ENCODE measurements at places on chromosomes 12 and 14. TPM values are rescaled to one million over a fixed set of nuclear protein-coding genes. Genes with fewer than 3 reads are reported as not detected.

GRCh38 chr14:37179896-37180502 lies 7.6 kb upstream of the SLC25A21 start:
- no peaks in the 10 kb centered on the region for H3K27me3 ChIP-seq
- no peaks in the 10 kb centered on the region for H3K4me1 ChIP-seq
- H3K27ac ChIP-seq, result no peak overlapping the region

GRCh38 chr14:70771781-70772212 lies 37.5 kb downstream of the MAP3K9 start:
- no peaks in the 10 kb centered on the region for H3K27me3 ChIP-seq
- no peak overlapping the region for H3K4me3 ChIP-seq
- no peaks in the 10 kb centered on the region for H3K4me1 ChIP-seq
- no peak overlapping the region for H3K27ac ChIP-seq
- H3K36me3 ChIP-seq, result no peaks in the 10 kb centered on the region

GRCh38 chr12:48037267-48037915 lies 33.1 kb upstream of the COL2A1 start:
- no peaks in the 10 kb centered on the region for H3K4me1 ChIP-seq
- no peaks in the 10 kb centered on the region for H3K36me3 ChIP-seq
- H3K27ac ChIP-seq, result no peak overlapping the region
- H3K27me3 ChIP-seq, result no peaks in the 10 kb centered on the region
- peak; percentile 11 for DNase-seq
- H3K4me3 ChIP-seq, result no peak overlapping the region

DNA sequence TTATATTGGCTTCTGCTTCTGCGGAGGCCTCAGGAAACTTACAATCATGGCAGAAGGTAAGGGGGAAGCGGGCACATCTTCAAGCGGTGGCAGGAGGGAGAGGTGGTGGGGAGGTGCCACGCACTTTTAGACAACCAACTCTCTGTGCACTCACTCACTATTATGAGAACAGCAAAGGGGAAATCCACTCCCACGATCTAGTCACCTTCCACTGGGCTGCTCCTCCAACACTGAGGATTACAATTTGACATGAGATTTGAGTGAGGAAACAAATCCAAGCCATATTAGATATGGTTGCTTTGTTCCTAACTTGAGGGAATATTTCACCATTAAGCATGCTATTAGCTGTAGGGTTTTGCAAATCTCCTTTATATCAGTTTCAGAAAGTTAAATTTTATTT lies 80.3 kb downstream of the UNC79 start:
- DNase-seq, result no peak
- no peak overlapping the region for H3K27ac ChIP-seq
- no peak overlapping the region for H3K4me3 ChIP-seq
- H3K27me3 ChIP-seq, result no peaks in the 10 kb centered on the region
- no peaks in the 10 kb centered on the region for H3K36me3 ChIP-seq
- no peaks in the 10 kb centered on the region for H3K4me1 ChIP-seq

DNA sequence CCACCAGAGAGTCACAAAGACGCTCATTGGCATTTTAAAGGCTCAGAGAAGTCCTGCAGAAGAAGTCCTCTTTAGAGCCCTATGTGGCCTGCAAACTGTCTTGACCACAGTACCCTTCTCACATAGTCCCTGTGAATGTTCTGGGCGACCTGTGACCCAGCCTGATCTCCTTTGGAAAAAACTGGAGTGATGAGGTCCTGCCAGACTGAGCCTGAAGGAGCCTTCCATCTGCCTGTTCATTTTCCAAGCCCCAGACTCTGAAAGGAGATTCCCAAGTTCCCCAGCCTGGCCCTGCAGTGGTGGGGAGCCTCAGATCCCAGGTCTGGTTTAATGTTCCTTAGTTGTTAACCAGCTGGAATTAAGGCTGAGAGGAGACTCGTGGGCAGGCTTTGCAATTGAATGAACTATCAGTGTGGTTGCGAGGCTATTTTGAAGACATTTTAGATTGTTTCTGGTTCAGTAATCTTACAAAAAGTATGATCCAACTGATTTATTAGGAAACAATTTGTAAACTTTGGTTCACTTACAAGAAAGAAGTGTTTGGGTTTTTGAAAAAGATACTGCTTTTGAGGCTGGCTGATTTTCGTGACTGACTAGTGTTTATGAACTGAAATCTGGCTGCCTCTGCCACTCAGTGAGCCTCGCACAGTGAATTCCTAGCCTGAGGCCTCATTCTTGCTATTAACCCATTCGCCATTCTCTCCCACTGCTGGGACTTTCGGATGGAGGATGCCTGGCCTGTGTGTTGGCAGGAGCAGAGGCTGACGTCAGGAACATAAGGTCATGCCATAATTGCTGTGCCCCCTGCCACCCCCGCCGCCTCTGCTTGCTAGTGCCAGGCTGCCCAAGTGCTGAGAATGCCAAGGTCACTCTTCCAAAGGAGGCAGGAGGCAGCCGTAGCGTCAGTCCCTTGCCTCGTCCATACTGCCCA lies 249.0 kb downstream of the CACNA1C start:
- H3K27ac ChIP-seq, result no peak overlapping the region
- H3K27me3 ChIP-seq, result no peaks in the 10 kb centered on the region
- H3K4me3 ChIP-seq, result no peak overlapping the region
- H3K4me1 ChIP-seq, result peaks cover 17% of the 10 kb centered on the region
- H3K36me3 ChIP-seq, result no peaks in the 10 kb centered on the region

GRCh38 chr14:22097586-22098292 lies 424.1 kb upstream of the OR4E1 start:
- no peak for DNase-seq
- no peak overlapping the region for H3K27ac ChIP-seq
- no peaks in the 10 kb centered on the region for H3K27me3 ChIP-seq
- peaks cover 4% of the 10 kb centered on the region for H3K4me1 ChIP-seq
- H3K36me3 ChIP-seq, result no peaks in the 10 kb centered on the region

DNA sequence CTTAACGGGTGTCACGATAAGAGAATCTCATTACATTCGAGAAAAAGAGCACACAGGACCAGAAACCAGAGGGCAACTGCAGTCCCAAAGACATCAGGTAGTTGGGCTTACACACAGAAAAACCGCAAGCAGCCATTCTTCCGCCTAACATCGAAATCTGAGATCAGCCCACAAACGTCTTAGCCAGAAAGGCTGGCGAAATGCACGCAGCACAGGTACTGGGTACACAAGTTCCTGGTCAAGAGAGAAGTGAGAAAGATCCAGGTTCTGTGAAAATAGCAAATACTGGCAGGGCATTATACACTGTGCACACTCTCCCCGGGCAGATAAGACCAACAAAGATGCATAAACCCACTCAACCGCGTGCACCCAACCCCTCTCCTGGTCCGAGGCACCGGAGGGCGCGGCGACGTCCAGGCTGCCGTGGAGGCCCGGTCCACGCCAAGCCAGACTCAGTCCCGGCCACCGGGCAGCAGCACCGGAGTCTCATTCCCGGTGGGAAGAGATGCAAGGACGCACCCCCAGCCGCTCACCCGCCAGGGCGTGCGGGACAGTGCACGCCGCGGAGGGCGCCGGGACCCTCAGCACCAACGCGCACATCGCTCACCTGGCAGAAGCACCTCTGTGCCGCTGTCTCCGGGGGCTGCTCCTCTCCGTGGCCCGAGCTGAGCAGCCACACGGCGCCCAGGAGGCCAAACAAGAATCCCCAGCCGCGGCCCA lies 437 bp downstream of the ERO1A start:
- H3K36me3 ChIP-seq, result no peaks in the 10 kb centered on the region
- no peaks in the 10 kb centered on the region for H3K27me3 ChIP-seq
- H3K4me1 ChIP-seq, result peaks cover 26% of the 10 kb centered on the region
- peak overlapping the region; percentile 89 for H3K27ac ChIP-seq

DNA sequence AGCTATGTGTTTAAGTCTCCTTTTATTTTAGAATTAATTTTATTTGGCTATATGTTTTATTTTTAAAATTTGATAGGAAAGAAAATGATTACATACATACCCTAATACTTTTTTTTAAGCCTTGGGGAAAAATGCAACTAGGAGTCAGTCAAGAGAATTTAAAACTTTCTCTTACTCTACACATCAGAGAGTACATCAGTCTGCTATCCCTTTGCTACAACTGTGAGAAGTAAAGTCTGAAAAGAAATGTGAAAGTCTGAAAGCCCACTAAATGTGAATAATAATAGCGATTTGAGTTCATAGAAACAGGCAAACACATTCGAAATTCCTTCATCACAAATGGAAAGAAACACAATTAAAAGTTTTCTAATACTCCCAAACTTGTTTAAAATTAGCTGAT lies 95.0 kb downstream of the PTPRQ start:
- no peaks in the 10 kb centered on the region for H3K27me3 ChIP-seq
- H3K4me3 ChIP-seq, result no peak overlapping the region
- no peak for DNase-seq
- no peaks in the 10 kb centered on the region for H3K4me1 ChIP-seq
- H3K27ac ChIP-seq, result no peak overlapping the region
- no peaks in the 10 kb centered on the region for H3K36me3 ChIP-seq

DNA sequence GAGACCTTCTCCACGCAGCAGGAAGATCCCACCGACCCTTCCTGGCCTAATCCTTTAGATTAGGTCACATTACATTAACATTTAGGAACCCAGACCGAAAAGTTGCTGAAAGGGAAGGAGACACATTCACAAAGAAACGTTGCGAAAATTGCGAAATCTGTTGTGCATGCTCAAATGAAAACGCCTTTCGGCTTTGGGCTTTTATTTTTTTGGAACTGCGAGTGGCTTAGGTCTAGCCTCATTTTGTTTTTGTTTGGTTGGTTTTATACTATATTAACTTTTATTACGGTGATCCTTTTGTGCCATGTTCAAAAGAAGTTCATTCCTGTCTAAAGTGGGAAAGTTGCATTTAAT lies 1.5 kb downstream of the MYF6 start:
- DNase-seq, result no peak
- no peak overlapping the region for H3K27ac ChIP-seq
- no peaks in the 10 kb centered on the region for H3K36me3 ChIP-seq
- no peaks in the 10 kb centered on the region for H3K4me1 ChIP-seq

DNA sequence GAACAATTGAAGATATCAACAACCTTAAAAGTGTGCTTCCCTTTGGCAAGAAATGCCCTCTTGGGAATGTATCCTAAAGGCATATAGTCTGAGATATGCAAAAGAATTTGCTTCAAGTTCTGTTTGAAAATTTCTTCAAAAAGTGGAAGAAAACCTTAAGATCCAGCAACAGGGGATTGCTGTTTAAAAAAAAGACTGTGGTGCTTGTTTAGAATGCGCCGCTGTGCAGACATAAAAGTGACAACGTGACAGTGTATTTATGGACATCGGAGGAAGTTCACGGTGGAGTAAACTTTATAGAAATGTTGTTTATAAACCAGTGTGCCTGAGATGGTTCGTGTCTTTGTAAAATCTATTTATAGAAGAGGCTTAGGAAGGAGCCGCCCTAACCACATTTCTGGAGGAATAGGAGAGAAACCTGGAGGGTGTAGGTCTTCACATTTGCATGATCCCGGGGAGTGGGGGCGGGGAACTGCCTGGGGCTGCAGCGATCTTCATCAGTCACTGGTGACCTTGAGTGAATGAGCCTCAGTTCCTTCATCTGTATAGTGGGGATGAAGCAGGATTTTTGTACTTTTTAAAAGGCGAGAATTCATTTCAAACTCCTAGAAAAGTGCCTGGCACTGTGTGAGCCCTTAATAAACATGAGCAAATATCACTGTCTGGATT lies 27.5 kb downstream of the ADGRD1 start:
- no peaks in the 10 kb centered on the region for H3K4me1 ChIP-seq
- no peaks in the 10 kb centered on the region for H3K36me3 ChIP-seq
- H3K27me3 ChIP-seq, result no peaks in the 10 kb centered on the region
- DNase-seq, result no peak

DNA sequence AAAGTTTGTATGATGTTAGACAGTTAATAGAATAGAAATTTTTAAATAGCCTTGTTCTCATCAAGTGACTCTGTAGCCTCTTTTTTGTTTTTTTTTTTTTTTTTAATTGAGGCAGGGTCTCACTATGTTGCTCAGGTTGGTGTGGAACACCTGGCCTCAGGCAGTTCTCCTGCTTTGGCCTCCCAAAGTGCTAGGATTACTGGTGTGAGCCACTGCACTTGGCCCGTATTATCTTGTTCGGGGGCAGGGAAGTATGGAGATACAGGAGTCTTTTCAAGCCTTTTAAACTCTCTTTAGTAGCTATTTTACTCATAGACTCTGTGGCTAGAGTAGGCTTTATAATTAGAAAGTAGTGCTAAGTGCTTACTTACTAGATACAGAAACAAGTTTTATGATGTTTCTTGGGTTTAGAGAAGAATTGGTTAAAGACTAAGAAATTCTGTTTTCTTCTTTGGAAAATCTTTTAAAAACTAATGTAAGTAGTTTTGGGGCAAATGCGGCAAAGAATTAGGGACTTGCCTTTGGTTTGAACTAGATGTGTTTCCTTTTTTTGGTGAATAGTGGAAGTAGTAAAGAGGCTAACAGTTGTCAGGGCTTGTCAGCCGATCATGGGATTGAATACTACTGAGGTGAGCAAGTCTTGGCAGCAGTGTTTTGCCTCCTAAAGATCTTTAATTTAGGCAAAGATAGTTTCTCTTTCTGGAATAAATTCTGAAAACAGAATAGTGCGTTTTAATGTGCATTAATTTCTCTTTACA lies 31.3 kb downstream of the FBXO34 start:
- no peak for DNase-seq
- H3K4me1 ChIP-seq, result peaks cover 37% of the 10 kb centered on the region
- no peaks in the 10 kb centered on the region for H3K36me3 ChIP-seq
- H3K4me3 ChIP-seq, result no peak overlapping the region

- no peak overlapping the region for H3K27ac ChIP-seq
- H3K27me3 ChIP-seq, result peaks cover 4% of the 10 kb centered on the region
- no peaks in the 10 kb centered on the region for H3K36me3 ChIP-seq
Observed at GRCh38 chr12:109714141-109714912, 702 bp downstream of the FAM222A start.

- no peak for DNase-seq
- peaks cover 25% of the 10 kb centered on the region for H3K4me1 ChIP-seq
- H3K27ac ChIP-seq, result no peak overlapping the region
- no peaks in the 10 kb centered on the region for H3K36me3 ChIP-seq
Observed at GRCh38 chr14:52936437-52936836, 14.4 kb downstream of the FERMT2 start.

The TMPRSS12 gene
- total RNA-seq, result not detected

The SPIC gene
- not detected for total RNA-seq

The TDP1 gene
- total RNA-seq, result 45.6 TPM

The OR2AP1 gene
- not detected for total RNA-seq

The ZDHHC22 gene
- 0.60 TPM for total RNA-seq

The HOMEZ gene
- 9.5 TPM for total RNA-seq

The C1R gene
- total RNA-seq, result 15.0 TPM

The VASH1 gene
- total RNA-seq, result 9.2 TPM

Data from A673 (cell line).